Chondrocyte (in vitro differentiated cells): ENCODE measurements at places on chromosomes 7 and 10. TPM values are rescaled to one million over a fixed set of nuclear protein-coding genes. Genes with fewer than 3 reads are reported as not detected.

GRCh38 chr7:142806022-142806356 is 35.2 kb downstream of the PRSS2 start:
- DNase-seq: no peak
- no peaks in the 10 kb centered on the region for H3K36me3 ChIP-seq
- H3K27ac ChIP-seq: no peak overlapping the region

Gene CRYGN
- not detected in 3 replicates for total RNA-seq

Gene CBLL1
- total RNA-seq: 15.6 to 20.7 TPM (median 17.4 TPM) in 3 replicates

GRCh38 chr7:80380957-80381356 is 130.9 kb downstream of the GNAT3 start:
- H3K27ac ChIP-seq: no peak overlapping the region
- DNase-seq: no peak
- no peaks in the 10 kb centered on the region for H3K27me3 ChIP-seq
- H3K4me3 ChIP-seq: no peak overlapping the region

DNA sequence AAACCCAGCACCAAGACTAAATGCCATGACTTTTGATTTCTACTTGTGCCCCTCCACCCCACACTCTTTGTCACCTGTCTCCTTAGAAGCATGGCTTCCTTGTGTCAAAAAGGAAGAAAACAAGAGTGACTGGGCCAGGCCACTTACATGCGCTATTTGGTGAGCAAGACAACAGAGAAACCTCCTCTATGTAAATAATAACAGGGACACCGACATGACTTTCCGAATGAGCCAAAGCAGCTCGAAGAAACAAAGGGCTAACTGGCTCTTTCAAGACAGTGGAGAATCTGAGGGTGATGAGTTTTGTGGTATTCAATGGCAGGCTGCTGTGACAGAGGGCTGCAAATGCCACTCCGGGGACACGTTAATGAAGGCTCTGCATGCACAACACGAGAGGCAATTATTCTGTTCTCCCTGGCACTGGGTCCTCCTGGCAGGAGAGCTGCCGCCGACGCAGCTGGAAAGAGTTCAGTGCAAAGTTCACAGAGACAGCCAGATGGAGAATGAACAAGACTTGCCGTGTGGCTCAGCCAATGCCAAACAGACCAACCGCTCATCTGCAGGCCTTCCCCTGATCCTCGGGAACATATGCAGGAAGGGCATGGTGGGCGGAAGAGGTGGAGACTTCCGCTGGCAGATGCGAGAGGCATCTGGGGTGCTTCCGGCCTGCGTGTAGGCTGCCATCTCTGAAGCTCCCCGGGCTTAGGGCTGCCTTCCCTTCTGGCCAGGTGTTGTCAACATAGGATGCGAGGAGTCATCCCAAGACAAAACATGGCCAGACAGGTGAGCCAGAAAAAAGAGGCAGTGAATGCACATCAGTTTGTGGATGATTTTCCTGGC is 59.1 kb upstream of the SMNDC1 start:
- H3K4me3 ChIP-seq: no peak overlapping the region
- no peak overlapping the region for H3K27ac ChIP-seq
- no peaks in the 10 kb centered on the region for H3K27me3 ChIP-seq
- H3K4me1 ChIP-seq: peaks cover 46% of the 10 kb centered on the region
- no peaks in the 10 kb centered on the region for H3K36me3 ChIP-seq

Gene LRRC61
- 1.5 to 1.7 TPM in 2 of 3 replicates, not detected in the other for total RNA-seq

DNA sequence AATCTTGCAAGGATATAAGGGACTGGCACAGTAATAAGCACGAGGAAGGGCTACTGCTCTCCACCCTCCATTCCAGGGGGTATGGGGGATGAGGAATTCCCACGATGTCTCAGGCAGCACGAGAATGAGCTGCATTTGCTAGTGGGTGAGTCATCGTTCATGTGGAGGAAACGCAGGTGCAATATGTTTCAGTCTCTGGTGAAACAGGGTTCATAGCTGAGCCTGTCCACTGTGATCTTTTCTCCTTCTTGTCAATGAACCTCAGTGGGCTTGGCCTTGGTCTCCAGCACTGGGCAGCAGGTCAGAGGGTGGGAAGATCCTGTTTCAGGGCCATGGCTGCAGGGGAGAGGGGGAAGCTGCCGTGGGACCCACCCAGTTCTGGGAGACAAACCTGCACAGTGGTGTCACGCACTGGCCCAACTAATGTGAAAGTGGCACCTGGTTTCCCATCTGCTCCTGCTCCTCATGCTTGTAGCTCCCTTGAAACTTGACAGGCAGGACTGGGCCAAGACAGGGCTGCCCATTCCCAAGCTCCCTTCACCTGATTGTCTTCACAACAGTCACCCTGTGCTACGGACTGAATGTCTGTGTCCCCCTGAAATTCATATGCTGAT is 181.9 kb downstream of the USP6NL start:
- no peaks in the 10 kb centered on the region for H3K4me1 ChIP-seq
- DNase-seq: no peak
- peaks cover 2% of the 10 kb centered on the region for H3K36me3 ChIP-seq
- no peak overlapping the region for H3K4me3 ChIP-seq
- no peak overlapping the region for H3K27ac ChIP-seq

Gene INSIG1
- 21.3 to 33.7 TPM (median 31.8 TPM) in 3 replicates for total RNA-seq

- peaks cover 11% of the 10 kb centered on the region for H3K27me3 ChIP-seq
- peaks cover 7% of the 10 kb centered on the region for H3K36me3 ChIP-seq
- H3K4me1 ChIP-seq: no peaks in the 10 kb centered on the region
- H3K27ac ChIP-seq: no peak overlapping the region
- no peak for DNase-seq
Observed at GRCh38 chr7:69047151-69047754, 551.0 kb upstream of the AUTS2 start.

Gene SHOC2
- 64.4 to 73.3 TPM (median 65.9 TPM) in 3 replicates for total RNA-seq

DNA sequence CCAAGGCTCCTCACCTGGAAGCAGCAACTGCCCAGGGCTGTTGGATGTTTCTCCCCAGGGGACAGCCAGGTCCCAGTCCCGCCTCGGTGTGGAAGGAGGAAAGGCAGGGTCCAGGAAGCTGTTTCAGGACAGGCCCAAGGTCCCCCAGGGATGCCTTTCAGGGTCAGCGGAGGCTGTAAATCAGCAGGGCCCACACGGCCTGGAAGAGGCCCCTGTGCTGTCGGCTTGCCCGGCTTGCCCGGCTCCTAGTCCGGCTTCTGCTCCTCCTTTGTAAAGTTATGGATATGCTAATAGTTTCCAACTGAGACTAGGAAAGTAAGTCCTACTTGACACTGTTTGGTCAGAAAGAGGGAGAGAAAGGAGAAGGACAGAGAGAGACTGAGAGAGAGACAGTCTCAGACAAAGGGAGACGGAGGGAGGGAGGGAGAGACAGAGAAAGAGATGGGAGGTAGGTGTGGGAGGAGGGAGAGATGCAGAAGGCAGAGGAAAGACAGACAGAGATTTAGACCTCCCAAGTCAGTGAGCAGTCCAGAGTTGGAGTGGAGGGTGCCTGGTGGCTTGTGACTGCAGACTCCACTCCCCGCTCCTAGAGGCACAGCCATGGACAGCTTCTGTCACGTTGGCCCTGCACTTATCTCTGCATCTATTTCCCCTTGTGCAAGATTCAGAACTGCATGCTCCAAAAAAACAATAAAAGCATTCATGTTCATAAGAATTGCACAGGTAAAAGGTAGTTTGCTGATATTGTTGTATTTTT is 10.5 kb downstream of the IKZF1 start:
- no peak overlapping the region for H3K27ac ChIP-seq
- H3K27me3 ChIP-seq: peaks cover 66% of the 10 kb centered on the region

DNA sequence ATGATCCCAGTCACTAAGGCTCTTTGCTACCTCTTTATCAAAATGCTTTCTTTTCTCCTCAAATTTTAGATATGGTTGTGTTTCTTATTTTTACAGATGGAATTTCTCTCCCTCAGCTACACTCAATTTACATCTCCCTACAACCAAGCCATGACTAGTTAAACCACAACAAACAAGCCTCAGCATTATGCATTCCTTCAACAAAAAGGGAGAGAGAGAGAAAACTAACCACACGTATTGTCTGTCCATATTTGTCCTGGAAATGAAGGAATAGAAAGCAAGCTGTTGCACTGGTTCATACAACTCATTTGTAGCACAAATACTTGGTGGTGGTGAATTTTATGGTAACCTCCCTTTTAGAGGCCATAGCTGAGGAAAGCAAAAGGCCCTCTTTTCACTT is 286.4 kb downstream of the AHR start:
- no peaks in the 10 kb centered on the region for H3K36me3 ChIP-seq
- H3K27me3 ChIP-seq: no peaks in the 10 kb centered on the region
- no peak overlapping the region for H3K27ac ChIP-seq
- H3K4me3 ChIP-seq: no peak overlapping the region
- DNase-seq: no peak

DNA sequence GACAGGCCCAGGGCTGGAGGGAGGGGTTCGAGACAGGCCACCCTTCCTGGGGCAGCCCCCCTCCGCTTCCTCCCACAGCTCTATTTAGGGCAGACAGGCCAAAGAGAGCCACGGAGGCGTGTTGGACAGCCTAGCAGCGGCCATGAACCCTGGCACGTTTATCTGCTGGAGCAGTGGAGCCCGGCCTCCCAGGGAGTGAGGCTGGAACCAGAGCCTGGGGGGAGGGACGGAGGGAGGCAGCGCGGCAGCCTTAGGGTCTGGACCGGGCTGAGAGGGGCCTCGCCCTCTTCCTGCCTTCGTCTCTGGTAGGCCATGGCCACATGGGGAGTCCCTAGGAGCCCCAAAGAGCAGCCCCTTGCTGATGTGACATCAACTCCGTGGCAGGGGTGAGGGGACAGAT is 17.1 kb downstream of the UNCX start:
- H3K27ac ChIP-seq: no peak overlapping the region
- no peaks in the 10 kb centered on the region for H3K36me3 ChIP-seq
- DNase-seq: peak; percentile 70
- no peak overlapping the region for H3K4me3 ChIP-seq

Gene CCDC172
- not detected in 3 replicates for total RNA-seq

DNA sequence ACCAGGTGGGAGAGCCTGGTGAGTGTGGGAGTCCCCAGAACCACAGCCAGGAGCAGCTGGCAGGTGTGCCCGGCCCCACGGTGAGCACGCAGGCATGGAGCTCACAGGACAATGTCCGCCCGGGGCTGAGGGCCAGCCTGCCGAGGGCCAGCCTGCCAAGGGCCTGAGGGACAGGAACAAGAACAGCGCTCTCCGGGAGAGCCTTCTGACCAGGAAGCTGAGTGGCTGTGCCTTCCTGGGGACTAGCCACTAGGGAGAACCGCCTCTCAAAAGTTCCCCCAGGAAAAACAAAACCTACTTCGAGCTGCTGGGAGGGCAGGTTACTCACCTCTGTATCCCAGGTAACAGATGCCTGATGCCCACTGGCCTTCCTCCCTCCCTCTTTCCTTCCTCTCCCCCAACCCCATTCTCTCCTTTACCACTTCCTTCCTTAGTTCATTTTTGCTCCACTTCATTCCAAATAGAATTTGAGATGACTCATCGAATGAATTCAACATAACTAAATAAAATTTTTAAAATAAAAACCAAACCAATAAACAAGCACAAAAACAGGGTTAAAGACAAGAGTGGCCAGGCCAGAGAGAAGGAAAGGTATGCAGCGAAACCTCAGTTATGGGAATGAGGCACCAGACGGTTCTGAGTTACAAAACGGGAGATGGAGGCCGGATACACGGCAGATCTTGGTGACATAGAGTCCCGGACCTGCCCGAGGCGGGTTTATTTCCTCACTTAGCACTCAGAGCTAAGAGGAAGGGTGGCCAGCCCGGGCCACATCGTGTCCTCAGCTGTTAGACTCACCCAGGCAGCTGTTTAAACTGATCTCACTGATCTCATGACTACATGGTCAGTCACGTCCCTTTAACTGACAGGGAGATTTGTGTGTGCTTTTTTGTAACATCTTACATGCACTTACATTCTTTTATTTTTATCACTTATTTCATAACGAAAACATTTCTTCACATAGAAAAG is 128.5 kb downstream of the TNS3 start:
- no peak for DNase-seq
- H3K27ac ChIP-seq: peak overlapping the region; percentile 99
- peaks cover 98% of the 10 kb centered on the region for H3K4me1 ChIP-seq
- H3K4me3 ChIP-seq: peak overlapping the region; percentile 50
- peaks cover 10% of the 10 kb centered on the region for H3K36me3 ChIP-seq

GRCh38 chr7:14900051-14900450 is 2.5 kb downstream of the DGKB start:
- peaks cover 5% of the 10 kb centered on the region for H3K4me1 ChIP-seq
- no peaks in the 10 kb centered on the region for H3K36me3 ChIP-seq
- DNase-seq: no peak
- no peak overlapping the region for H3K4me3 ChIP-seq
- H3K27ac ChIP-seq: no peak overlapping the region

DNA sequence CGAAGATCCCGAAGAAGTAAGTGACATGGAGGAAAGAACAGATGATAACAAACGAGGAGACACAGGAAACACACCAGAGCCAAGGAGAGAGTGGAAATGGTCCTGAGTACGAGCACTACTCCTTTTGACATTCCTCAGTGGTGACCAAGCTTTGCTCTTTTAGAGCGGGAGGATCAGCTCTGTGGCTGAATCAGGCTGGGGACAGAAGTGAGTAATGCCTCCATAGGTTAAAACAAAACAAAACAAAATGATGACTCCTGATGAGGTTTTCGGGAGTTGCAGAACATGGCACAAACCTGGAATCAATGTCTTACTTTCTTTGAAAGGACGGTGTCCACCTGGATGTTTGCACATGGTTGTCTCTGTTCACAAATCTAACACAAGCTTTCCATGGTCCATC is 30.3 kb upstream of the TCF7L2 start:
- no peak for DNase-seq
- no peaks in the 10 kb centered on the region for H3K27me3 ChIP-seq
- H3K36me3 ChIP-seq: peaks cover 5% of the 10 kb centered on the region
- peaks cover 24% of the 10 kb centered on the region for H3K4me1 ChIP-seq

- no peaks in the 10 kb centered on the region for H3K36me3 ChIP-seq
- no peaks in the 10 kb centered on the region for H3K4me1 ChIP-seq
- peaks cover 23% of the 10 kb centered on the region for H3K27me3 ChIP-seq
- no peak overlapping the region for H3K4me3 ChIP-seq
- H3K27ac ChIP-seq: no peak overlapping the region
Observed at GRCh38 chr7:45469103-45469502, 105.1 kb upstream of the ADCY1 start.

DNA sequence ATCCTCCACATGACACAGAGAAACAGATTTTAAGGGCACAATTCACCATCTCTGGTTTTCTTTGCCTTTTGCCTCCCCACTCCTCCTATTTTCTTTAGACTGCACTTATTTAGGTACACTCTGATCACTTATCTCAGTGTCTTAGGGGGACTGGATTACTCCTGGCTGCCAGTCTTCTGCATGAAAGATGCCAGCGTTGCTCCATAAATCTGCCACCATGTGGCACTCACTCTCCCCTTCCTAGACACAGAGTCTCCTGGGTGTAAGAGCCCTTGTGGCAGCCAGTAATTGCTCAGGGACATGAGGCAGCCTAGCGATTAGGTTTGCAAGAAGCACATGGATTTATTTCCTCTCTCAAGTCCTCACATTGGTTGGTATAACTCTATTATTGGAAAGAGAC is 34.5 kb upstream of the RBM20 start:
- peaks cover 3% of the 10 kb centered on the region for H3K4me1 ChIP-seq
- H3K36me3 ChIP-seq: peaks cover 6% of the 10 kb centered on the region
- H3K4me3 ChIP-seq: no peak overlapping the region
- H3K27ac ChIP-seq: no peak overlapping the region
- no peak for DNase-seq

Gene TES
- 157 to 261 TPM (median 247 TPM) in 3 replicates for total RNA-seq
